ENCODE measurements at places on chromosomes 12 and 14.

DNA sequence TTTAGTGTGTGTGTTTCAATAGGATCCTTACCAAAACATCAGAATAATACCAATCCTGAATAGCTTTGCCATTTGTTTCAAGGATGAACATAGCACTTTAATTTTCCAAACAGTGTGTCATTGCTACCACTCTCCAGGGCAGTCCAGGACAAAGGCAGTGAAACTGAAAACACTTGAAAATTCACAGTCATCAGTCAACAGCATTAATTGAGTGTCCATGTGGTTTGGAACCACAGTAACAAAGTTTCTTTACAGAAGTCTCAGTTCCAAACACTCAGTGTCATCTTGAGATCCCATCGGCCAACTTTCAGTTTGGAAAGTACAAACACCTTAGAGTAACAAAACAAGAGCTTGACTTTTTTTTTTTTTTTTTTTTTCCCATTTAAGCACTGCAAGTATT lies 228.4 kb upstream of the SOX5 start:
- no peak for DNase-seq

DNA sequence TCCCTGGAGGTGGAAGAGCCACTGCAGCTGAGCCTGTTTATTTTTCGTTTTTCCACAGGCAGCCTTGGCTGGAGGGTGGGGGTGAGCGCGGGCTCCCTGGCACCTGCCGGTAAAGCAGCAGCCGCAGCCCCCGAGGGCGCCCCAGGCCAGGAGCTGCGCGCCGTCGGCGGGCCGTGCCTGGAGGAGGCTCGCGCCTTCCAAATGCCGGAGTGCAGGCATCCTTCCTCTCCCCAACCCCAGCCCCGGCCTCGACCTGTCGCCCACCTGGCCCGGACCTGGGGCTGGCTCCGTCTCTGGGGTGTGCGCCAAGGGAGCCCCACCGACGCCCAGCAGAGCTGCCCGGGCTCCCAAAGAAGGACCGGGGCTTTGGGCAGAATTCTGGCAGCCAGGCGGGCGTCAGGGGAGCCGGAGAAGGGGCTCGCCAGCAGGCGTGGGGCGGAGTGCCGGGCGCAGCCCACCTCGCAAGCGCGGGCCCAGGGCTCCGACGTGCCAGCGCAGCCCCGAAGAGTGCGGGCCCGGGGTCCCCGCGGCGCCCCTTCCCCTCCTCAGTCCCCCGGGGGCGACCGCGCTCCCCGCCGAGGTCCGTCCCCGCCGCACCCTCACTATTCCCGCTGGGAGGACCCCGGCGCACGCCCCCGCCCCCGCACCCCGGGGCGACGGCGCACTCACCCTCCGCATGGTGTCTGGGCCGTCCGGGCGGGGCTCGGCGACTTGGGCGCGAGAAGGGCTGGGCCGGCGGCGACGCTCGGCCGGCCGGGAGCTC lies 130.3 kb downstream of the NDUFA12 start:
- DNase-seq: no peak

DNA sequence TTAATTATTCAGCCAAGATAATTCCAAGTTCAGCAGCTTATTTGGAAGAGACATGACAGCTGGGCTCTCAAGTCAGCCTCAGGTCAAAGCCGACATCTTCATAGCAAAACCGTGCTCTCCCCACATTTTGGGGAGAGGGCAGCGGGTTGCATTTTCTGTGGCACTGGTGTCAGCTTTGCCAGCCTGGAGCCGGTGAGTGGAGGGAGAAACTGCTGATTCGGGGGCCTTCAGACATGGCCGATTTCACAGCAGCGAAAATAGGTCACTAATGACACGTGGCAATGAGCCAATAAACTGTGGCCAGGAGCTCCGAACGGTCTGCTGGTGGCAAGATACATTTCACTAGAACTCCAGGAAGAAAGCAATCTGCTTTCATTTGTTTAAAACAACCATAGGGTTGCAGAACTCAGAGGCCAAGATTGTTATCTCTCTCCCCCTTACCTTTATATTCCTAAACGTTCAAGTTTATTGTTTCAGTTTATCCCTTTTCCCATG lies 173.2 kb downstream of the CAND1 start:
- DNase-seq: no peak

- no peak for DNase-seq
These were observed 25.3 kb downstream of the CLEC2A start for GRCh38 chr12:9906873-9907272.

DNA sequence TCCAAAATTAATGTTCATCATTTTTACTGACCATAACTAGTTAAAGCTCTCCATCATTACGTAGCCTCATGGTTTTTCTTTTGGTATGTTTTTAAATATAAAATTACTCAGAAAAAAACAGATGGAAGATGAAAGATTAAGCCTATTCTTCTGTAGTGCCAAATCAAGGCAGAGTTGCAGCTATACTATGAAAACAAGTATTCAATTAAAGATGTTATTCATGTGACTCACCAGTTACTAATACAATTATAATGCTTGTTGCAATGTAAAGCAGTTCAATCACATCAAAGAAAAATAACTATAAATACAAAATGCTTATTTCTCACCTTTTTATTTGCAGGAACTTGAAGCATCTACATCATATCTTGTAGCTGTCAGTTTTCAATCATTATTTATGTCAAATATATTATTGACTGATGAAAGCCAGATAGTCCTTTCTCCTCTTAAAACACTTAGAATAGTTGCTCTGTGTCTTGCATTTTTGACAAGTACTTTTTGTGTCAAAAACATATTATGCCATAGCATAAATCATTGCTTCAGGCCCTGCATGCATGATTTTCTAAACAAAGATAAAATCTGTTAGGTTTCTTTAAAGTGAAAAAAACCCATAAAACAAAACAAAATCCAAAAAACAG lies 36.0 kb upstream of the TRHDE start:
- DNase-seq: peak; percentile 76

All from fibroblast of skin of abdomen (primary cell).